Stimulated activated naive B cell treated with anti-CD40 and anti-IgM and Interleukin-4, amounts not matched to agents 10 μg/mL and 1 μg/mL and 100 μg/mL, for 72 hours (primary cell): ENCODE measurements at places on chromosomes 13 and 19.

DNA sequence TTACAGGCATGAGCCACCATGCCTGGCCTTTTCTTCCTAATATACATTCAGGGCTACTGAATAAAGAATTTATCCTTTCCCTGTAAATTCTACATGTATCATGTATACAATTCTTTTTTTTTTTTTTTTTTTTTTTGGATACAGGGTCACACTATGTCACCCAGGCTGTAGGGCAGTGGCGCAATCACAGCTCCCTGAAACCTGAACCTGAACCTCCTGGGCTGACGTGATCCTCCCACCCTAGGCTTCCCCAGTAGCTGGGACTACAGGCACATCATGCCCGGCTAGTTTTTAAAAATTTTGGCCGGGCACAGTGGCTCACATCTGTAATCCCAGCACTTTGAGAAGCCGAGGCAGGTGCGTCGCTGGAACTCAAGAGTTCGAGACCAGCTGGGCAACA is 6.5 kb upstream of the SLC44A2 start:
- no peaks in the 10 kb centered on the region for H3K27me3 ChIP-seq
- no peak overlapping the region for H3K4me3 ChIP-seq
- no peak for DNase-seq
- H3K4me1 ChIP-seq, result peaks cover 27% of the 10 kb centered on the region
- peaks cover 37% of the 10 kb centered on the region for H3K36me3 ChIP-seq

DNA sequence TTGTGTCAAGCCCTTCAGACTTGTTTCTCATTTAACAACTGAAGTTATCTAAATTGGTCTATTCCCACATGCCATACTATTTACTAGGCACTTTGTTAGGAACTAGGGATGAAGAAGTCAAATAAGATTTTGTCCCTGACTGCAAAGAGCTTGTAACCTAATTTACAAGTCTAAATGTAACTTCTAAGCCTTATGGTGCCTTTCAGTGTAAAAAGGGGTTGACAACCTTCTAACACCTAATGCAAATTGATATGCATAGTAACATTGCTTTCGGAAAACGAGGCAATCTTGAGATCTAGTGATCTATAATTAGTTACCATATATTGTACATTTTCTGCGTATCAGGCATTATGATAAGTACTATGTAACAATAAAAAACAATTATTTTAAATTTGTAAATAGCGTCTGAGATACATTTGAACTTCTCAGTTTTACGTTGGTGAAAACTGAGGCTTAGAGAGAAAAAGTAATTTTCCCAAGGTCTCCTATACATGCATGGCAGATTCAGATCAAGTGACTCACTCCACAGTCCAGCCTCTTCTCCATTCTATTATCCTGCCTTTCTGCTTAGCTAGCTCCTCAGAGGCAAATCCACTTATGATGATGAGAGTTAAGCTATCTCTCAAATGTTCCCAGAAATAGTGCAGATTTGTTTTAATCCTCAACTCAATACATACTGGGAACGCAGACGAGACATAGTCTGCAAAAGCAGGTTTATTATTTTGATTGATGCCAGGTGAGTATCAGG is 764.9 kb upstream of the SLITRK5 start:
- no peak overlapping the region for H3K27ac ChIP-seq
- no peak overlapping the region for H3K4me3 ChIP-seq
- no peaks in the 10 kb centered on the region for H3K27me3 ChIP-seq
- no peak for DNase-seq

DNA sequence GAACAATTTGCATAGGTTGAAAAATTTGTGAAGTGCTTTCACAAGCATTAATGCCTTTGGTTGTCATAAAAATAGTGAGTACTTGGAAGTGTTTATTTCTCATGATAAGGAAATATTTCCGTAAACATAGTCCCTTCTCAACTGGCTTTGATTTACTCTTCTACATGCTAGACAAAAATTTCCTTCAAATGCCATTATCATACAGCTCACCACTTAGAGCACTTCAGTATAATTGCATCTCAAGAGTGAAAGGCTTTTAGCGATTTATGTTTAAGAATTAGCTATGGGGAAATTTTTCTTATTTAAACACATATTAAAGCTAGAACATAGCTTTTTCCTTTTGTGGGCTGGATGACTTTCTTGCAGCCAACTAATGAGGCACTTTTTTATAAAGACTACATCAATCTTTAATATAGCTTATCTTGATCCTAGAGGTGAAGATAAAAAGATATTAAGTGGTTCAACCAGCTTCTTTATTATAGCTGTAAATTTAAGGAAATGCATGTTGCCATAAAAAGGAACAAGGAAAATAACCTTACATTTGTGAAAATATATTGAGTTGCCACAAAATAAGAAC is 656.8 kb downstream of the SLITRK6 start:
- no peak for DNase-seq
- H3K27me3 ChIP-seq, result no peaks in the 10 kb centered on the region
- H3K36me3 ChIP-seq, result no peaks in the 10 kb centered on the region
- no peak overlapping the region for H3K27ac ChIP-seq
- no peak overlapping the region for H3K4me3 ChIP-seq
- H3K4me1 ChIP-seq, result no peaks in the 10 kb centered on the region

GRCh38 chr13:34201050-34201913 is 383.3 kb downstream of the RFC3 start:
- H3K36me3 ChIP-seq, result no peaks in the 10 kb centered on the region
- DNase-seq, result no peak
- no peaks in the 10 kb centered on the region for H3K4me1 ChIP-seq

GRCh38 chr19:32324631-32325285 is 20.7 kb upstream of the ZNF507 start:
- no peak overlapping the region for H3K27ac ChIP-seq
- H3K36me3 ChIP-seq, result no peaks in the 10 kb centered on the region
- H3K4me3 ChIP-seq, result no peak overlapping the region
- H3K27me3 ChIP-seq, result peaks cover 50% of the 10 kb centered on the region
- DNase-seq, result no peak

DNA sequence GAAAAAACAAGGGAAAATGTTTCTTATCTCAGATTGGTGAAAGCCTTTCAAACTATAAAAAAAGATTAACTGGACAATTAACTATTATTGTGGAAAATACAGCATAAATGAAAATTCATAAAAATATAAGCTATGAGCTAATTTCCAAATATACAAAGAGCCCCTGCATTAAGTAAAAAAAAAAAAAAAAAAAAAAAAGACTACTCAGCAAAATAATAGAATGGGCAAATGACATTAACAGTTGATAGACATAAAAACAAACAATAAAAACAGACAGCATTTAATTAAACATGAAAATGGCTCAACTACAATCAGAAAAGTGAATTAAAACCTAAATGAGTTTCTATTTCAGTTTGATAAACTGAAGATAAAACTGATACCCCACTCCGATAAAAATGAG is 77.5 kb downstream of the RBM26 start:
- peaks cover 13% of the 10 kb centered on the region for H3K36me3 ChIP-seq
- H3K27me3 ChIP-seq, result no peaks in the 10 kb centered on the region
- no peak for DNase-seq
- H3K4me3 ChIP-seq, result no peak overlapping the region
- no peak overlapping the region for H3K27ac ChIP-seq

DNA sequence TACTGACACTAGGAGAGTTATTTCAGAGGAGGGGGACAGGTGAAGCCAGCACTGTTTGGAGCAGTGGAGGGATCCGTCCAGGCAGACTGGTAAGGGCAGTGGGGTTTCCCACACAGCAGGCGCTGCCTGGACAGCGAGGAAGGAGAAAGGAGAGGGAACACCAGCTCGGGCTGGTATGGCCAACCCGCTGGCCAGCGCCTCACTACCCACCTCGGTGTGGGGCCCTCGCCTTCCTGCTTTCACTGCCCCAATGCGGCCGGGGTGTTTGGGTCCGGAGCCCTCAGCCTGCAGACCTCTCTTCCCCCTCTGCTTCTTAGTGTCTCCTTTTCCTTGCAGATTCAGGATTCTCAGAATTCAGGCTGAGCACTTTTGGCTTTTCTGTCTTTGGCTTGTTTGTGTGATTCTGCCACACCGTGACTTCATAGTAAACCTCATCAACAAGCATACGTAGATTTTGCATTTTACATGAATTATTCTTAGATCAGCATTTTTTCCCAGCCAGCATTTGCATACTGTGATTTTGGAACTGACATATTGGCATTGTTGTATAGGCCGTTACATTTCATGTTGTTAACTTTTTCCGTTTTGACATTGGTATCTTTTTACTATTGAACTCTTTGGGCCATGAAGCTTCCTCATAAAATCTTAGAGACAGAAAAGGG is 294.1 kb downstream of the MYO16 start:
- H3K36me3 ChIP-seq, result no peaks in the 10 kb centered on the region
- no peak overlapping the region for H3K27ac ChIP-seq
- H3K4me3 ChIP-seq, result no peak overlapping the region
- no peaks in the 10 kb centered on the region for H3K4me1 ChIP-seq
- no peak for DNase-seq
- peaks cover 6% of the 10 kb centered on the region for H3K27me3 ChIP-seq

DNA sequence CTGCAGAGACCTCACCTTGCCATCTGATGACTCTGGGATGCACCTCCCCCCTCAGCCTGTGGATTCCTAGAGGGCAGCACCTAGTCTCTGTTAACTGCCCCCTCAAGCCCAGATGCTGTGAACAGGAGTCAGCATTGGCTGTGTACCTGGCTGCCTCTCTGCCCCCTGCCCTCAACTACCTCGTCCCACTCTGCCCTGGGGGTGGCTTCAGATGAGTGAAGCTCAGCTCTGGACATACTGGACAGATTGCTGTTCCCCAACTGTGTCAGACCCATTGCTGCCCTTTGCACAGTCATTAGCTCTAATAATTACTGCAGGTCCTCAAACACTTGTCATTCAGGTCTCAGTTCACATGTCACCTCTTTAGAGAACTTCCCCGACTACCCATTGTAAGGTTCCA is 182.1 kb upstream of the TSHZ3 start:
- H3K27ac ChIP-seq, result no peak overlapping the region
- H3K36me3 ChIP-seq, result no peaks in the 10 kb centered on the region
- H3K27me3 ChIP-seq, result no peaks in the 10 kb centered on the region

DNA sequence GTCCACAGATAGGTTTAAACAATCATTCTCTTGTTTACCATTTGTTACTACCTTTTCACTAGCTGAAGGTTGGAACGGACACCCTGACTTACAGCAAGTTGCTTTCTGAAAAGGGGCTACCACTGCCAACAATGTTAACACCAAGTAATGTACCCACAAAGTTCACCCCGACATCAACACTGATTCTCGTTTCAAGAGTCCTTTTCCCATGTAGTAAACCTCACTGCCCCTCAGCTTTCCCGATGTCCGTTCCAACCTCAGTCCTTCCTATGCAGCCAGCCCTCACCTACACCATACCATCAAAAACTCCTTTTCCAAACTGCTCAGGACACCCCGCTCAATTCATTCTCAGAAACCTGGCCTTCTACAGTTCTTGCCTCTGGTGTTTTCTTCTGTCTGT is 29.0 kb downstream of the PEG3 start:
- H3K27me3 ChIP-seq, result no peaks in the 10 kb centered on the region
- DNase-seq, result no peak
- no peaks in the 10 kb centered on the region for H3K4me1 ChIP-seq

- no peaks in the 10 kb centered on the region for H3K4me1 ChIP-seq
- H3K4me3 ChIP-seq, result no peak overlapping the region
- DNase-seq, result no peak
- H3K36me3 ChIP-seq, result peaks cover 10% of the 10 kb centered on the region
- H3K27me3 ChIP-seq, result no peaks in the 10 kb centered on the region
Measured at GRCh38 chr13:41782086-41782485, 178.8 kb downstream of the VWA8 start.

GRCh38 chr13:44651209-44651608 is 75.1 kb upstream of the TSC22D1 start:
- no peaks in the 10 kb centered on the region for H3K4me1 ChIP-seq
- H3K27ac ChIP-seq, result no peak overlapping the region
- H3K36me3 ChIP-seq, result no peaks in the 10 kb centered on the region
- DNase-seq, result no peak

GRCh38 chr13:65826657-65827056 is 1403.5 kb downstream of the PCDH9 start:
- H3K27ac ChIP-seq, result no peak overlapping the region
- no peaks in the 10 kb centered on the region for H3K4me1 ChIP-seq
- H3K27me3 ChIP-seq, result no peaks in the 10 kb centered on the region

- H3K4me3 ChIP-seq, result no peak overlapping the region
- H3K4me1 ChIP-seq, result no peaks in the 10 kb centered on the region
- no peak overlapping the region for H3K27ac ChIP-seq
- no peak for DNase-seq
- H3K36me3 ChIP-seq, result no peaks in the 10 kb centered on the region
- H3K27me3 ChIP-seq, result peaks cover 6% of the 10 kb centered on the region
Measured at GRCh38 chr13:94251831-94252608, 227.5 kb downstream of the DCT start.

- H3K4me1 ChIP-seq, result peaks cover 91% of the 10 kb centered on the region
- no peaks in the 10 kb centered on the region for H3K27me3 ChIP-seq
- peaks cover 22% of the 10 kb centered on the region for H3K36me3 ChIP-seq
Measured at GRCh38 chr19:2613507-2614295, 88.8 kb downstream of the GNG7 start.

GRCh38 chr13:21871919-21872318 is 201.0 kb downstream of the FGF9 start:
- no peaks in the 10 kb centered on the region for H3K36me3 ChIP-seq
- peaks cover 8% of the 10 kb centered on the region for H3K27me3 ChIP-seq
- no peak for DNase-seq
- no peak overlapping the region for H3K4me3 ChIP-seq
- no peak overlapping the region for H3K27ac ChIP-seq

GRCh38 chr13:93326234-93326811 is 99.7 kb downstream of the GPC6 start:
- no peaks in the 10 kb centered on the region for H3K36me3 ChIP-seq
- H3K27me3 ChIP-seq, result no peaks in the 10 kb centered on the region
- no peaks in the 10 kb centered on the region for H3K4me1 ChIP-seq
- H3K4me3 ChIP-seq, result no peak overlapping the region
- DNase-seq, result no peak
- no peak overlapping the region for H3K27ac ChIP-seq

DNA sequence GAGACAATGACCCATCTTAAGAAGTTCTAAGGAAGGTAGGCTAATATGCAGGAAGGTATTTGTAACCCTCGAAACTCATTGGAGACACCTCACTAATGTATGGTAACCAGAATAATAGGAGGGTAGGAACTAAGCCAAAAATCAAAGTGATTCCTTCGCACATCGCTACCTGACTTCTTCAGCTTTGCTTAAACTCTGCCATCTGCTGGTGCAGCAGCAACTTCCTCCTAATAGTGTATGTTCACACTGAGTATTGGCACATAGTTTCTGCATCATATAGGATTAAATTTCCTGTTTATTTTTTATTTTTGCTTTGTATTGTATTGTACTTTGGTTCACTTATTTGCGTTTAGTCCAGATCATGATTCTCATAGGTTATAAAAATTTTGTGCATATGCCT is 676.2 kb downstream of the GPC5 start:
- no peaks in the 10 kb centered on the region for H3K36me3 ChIP-seq
- H3K4me3 ChIP-seq, result no peak overlapping the region
- H3K27ac ChIP-seq, result no peak overlapping the region

- H3K27me3 ChIP-seq, result no peaks in the 10 kb centered on the region
- no peak overlapping the region for H3K4me3 ChIP-seq
- no peak for DNase-seq
- no peak overlapping the region for H3K27ac ChIP-seq
Measured at GRCh38 chr13:60756306-60756705, 359.3 kb downstream of the TDRD3 start.

- peaks cover 7% of the 10 kb centered on the region for H3K4me1 ChIP-seq
- H3K27me3 ChIP-seq, result no peaks in the 10 kb centered on the region
- no peak overlapping the region for H3K4me3 ChIP-seq
- no peak overlapping the region for H3K27ac ChIP-seq
- no peaks in the 10 kb centered on the region for H3K36me3 ChIP-seq
- DNase-seq, result no peak
Measured at GRCh38 chr13:99737481-99738245, 233.9 kb downstream of the ZIC5 start.

- H3K36me3 ChIP-seq, result no peaks in the 10 kb centered on the region
- H3K4me3 ChIP-seq, result no peak overlapping the region
- peaks cover 21% of the 10 kb centered on the region for H3K4me1 ChIP-seq
- H3K27me3 ChIP-seq, result peaks cover 51% of the 10 kb centered on the region
Measured at GRCh38 chr19:41746593-41747227, 8.6 kb upstream of the CEACAM6 start.
